NCI-H1694 treated with DMSO at 0.1 percent for 48 hours (cell line): ENCODE measurements at places on chromosomes 1 and 21.
A peak's percentile ranks its signal among the peaks of the same experiment; 100 is the strongest.

GRCh38 chr1:218488986-218489385 is 143.8 kb downstream of the TGFB2 start:
- no peak for DNase-seq

DNA sequence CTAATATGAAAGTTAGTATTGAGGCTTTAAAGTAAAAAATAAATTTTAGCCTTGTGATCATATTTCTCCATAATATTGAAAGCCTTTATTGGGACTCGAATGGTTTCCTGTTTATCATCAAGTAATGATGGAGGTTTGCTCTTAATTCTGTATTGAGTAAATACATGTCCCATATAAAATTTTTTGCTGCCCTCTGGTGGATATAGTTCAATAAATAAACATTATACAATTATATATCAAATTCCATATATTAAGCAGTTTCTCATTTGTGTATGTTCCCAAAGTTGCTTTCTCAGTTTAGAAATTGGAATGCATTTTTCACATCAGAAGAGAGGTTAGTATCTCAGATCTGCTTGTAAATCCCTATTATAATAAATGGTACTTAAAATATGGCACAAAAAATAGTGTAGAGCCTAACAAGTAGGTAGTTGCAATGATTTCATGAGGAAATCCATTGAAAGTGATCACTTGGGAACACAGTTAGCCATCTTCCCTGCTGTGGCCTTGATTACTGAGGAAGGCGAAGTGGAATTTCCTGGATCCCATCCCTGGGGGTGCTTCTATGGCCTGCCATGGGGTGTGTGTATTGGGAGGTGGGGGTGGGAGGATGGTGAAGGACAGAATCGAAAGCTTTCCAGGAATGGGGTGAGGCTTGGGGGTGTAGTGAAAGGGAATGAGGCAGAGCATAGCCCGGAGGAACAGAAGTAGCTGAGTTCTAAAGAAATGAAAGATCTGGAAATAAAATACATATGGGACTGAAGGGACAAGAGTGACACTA is 84.1 kb upstream of the C21orf91 start:
- DNase-seq: peak; percentile 51

- DNase-seq: peak; percentile 39
These were observed 131.6 kb downstream of the BEND5 start for GRCh38 chr1:48644905-48645605.

DNA sequence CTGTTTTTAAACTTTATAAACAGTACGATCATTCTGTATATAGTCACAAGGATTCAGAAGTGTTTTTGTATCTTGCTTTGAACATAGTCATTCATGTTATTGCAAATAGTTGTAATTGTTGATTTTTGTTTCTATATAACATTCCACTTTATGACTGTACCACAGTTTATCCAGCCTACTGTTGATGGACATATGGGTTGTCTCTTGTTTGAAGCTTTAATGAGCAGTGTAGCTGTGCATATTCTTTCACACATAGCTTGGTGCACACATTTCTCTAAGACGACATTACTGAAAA is 6.1 kb downstream of the CD101 start:
- DNase-seq: no peak

- DNase-seq: no peak
These were observed 124.8 kb downstream of the DISC1 start for GRCh38 chr1:231751415-231751814.

- no peak for DNase-seq
These were observed 78.1 kb upstream of the COX20 start for GRCh38 chr1:244757091-244757939.
